ENCODE measurements at places on chromosomes 7 and 10.

DNA sequence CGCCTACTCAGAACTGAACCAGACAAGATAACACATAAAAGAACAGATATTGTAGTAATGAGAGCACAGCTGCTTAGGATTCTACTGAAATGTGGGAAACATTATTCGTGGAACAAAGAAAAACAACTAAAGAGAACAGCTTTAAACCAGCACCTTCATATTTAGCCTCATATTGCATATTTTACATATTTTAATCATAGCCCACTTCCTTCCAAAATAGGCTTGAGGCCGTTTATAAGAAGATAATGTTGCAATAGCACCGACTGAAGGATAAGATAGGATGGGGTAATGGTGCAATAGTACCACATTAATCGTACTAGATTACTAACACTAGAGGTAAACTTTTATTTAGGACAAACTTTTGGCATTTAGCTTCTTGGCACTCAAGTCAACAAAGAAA lies 71.3 kb downstream of the KCND2 start:
- DNase-seq = no peak

- DNase-seq = no peak
Observed at GRCh38 chr10:95201736-95202135, 7.7 kb downstream of the ACSM6 start.

- DNase-seq = no peak
Observed at GRCh38 chr7:138267934-138268333, 191.7 kb downstream of the AKR1D1 start.

GRCh38 chr10:70341016-70341415 lies 41.4 kb downstream of the LRRC20 start:
- no peak for DNase-seq

- no peak for DNase-seq
Observed at GRCh38 chr7:139698844-139699243, 79.0 kb downstream of the HIPK2 start.

GRCh38 chr10:78507510-78508160 lies 474.0 kb downstream of the RPS24 start:
- DNase-seq = no peak

- DNase-seq = no peak
Observed at GRCh38 chr7:130485734-130486113, 6.2 kb upstream of the MEST start.

- DNase-seq = no peak
Observed at GRCh38 chr10:127526161-127526560, 22.9 kb upstream of the NPS start.

GRCh38 chr10:54758791-54759190 lies 42.2 kb downstream of the PCDH15 start:
- no peak for DNase-seq

- peak; percentile 14 for DNase-seq
Observed at GRCh38 chr10:60186315-60187071, 203.2 kb downstream of the ANK3 start.

- peak; percentile 96 for DNase-seq
Observed at GRCh38 chr10:50552308-50552707, 71.4 kb downstream of the SGMS1 start.

GRCh38 chr10:132563485-132564248 lies 26.1 kb downstream of the INPP5A start:
- DNase-seq = peak; percentile 25

GRCh38 chr7:18421297-18422002 lies 74.1 kb upstream of the HDAC9 start:
- DNase-seq = no peak

DNA sequence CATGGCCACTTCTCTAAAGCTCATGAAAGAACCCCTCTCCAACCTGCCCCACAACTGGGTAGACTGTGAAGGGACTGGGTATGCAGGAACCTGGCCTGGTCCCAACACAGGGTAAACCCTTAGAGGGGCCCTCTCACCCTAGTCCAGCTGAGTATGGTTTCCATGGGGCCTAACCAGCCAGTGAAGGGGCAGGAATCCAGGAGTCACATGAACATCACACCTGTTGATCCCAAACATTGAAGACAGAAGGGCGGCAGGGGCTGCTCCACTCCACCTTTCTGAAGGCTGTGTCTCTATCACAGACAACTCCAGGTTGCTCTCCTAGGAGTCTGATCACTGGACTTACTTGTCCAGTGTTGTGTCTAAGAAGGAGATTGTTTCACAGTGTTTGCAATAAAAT lies 30.8 kb downstream of the GRID1 start:
- no peak for DNase-seq

DNA sequence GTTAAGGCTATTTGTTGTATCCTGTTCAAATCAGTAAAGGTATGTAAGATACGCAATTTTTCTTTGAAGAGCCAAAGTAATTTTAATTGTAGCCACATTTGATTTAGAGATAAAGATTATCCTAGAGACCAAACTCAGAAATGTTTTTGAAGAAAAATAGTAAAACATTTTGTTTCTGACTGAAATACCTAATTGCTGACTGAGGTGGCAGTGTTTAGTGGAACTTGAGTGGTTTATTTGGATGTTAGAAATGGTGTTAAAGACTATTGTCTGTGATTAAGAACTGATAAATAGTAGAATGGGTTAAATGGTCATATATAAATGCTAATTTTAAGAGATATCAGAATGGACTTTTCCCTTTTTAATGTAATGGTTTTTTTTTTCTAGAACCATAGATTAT lies 15.3 kb downstream of the EDRF1 start:
- no peak for DNase-seq

- DNase-seq = no peak
Observed at GRCh38 chr10:1882180-1882579, 144.9 kb upstream of the ADARB2 start.

- no peak for DNase-seq
Observed at GRCh38 chr7:155921804-155922066, 109.5 kb upstream of the SHH start.

- DNase-seq = no peak
Observed at GRCh38 chr7:157320608-157320980, 16.2 kb upstream of the DNAJB6 start.

DNA sequence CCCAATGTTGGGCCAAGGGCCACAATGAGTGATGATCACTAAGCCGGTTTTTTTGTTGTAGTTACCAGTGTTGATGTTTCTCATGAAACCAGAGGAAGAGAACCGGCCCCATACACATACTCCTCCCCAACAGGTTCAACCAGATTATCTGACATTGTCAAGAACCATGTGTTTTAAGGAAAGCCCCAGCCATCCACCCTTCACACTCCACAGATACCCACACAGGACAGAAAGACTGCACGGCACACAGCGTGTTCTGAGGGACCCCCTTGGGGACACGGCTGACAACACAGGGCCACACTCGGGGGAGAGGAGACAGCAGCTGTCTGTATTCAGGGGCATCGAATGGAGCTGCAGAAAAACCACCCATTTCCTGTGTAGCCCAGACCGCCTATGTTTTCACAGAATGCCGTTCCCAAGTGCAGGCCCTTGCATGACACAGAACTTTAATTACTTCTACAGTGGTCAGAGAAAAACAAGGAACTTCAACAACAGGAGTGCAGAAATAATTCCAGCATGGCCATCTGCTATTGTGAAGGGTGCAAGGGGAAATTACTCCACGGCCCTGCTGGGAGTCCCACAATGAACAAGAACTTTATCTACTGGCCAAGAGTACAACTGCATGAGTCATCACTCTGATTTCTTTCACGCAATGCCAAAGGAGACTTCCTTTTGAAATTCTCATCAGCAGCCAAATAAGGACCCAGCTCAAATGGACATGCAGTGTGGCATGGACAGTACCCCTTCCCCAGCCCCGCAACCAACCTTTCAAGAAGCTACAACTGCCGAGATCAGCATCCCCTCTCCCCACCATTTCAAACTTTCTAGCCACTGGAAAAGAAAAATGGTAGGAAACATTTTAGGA lies 2.3 kb downstream of the KLF6 start:
- peak; percentile 96 for DNase-seq

- no peak for DNase-seq
Observed at GRCh38 chr10:5862360-5862961, 27.2 kb downstream of the ANKRD16 start.

DNA sequence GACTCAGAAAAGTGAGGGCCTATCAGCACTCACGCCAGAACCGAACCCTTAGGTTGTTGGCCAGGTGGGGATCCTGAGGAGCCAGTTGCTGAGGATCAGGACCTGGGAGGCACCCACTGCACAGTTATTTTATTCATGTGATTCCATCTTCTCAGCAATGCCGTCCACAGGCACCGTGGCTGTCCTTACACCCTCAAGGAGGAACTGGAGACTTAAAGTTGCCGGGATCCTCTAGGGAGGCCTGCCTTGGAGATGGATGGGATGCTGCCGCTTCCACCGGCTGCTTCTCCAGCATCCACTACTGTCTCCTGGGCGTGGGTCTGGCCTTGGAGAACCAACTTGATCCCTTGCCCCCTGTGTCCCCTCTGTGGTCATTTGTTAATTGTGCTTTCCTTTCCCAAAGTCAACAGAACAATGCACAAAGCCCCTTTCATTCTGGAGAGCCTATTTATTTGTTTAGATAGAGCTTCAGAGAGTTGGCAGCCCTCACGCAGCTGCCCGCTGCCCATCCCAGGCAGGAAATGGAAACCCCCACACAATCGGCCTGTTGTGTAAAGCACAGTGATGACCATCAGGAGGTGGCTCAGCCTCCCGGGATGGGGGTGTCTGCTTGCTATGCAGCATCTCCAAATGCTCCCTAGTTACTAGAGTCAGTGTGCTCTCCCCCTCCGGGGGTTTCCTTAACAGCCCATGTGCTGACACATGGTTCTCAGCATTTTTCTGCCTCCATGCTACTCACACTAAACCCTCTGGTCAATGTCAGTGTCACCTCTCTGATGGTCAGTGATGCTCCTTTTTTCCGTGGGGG lies 52.9 kb upstream of the IGFBP3 start:
- no peak for DNase-seq

DNA sequence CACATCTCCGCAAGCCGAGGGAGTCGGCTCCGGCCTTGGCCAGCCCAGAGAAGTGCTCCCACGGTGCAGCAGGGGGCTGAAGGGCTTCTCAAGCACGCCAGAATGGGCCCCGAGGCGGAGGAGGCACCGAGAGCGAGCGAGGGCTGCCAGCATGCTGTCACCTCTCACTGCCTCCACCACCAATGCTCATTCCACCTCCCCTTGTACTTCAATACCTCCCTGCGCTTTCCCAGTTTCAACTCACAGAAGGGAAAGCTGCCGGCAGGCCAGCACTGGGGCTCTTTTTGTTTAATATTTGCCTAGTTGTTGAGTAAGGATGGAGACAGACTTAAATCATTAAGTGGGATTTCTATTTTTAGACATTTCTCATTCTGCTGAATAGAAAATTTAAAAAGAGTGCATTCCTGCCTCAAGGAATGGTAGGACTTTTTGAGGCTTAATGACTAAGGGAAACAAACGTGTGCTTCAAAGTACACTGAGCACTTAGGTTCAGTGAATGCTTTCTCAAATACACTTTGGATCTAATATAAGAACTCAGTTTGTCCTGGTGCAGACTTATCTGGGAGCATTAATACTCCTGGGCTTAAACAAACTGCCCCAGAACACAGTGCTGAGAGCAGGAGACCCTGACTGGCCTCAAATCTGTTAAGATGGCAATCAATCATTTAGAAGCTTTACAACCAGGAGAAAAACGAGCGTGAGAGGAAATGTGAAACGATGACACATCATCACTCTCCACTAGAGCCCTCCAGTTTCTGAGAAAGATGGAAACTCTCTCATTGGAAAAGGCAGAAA lies 131.2 kb downstream of the RALA start:
- no peak for DNase-seq

DNA sequence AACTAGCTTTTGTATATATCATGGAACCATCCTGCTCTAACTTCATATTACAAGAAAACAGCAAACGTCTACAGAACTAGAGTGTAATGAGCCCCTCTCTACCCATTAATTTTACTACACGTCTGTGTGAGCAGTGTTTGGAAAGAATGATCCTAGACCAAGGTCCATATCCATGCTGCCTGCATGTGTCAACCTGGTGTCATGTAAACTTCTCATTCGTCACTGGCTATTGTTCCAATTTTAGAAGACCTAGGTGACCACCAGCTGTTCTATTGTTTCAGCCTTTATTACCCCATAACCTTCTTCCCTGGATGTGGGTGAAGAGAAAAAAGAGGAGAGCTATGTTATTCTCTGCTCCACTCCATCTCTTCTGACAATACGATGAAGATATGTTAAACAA lies 77.1 kb downstream of the CREM start:
- no peak for DNase-seq

DNA sequence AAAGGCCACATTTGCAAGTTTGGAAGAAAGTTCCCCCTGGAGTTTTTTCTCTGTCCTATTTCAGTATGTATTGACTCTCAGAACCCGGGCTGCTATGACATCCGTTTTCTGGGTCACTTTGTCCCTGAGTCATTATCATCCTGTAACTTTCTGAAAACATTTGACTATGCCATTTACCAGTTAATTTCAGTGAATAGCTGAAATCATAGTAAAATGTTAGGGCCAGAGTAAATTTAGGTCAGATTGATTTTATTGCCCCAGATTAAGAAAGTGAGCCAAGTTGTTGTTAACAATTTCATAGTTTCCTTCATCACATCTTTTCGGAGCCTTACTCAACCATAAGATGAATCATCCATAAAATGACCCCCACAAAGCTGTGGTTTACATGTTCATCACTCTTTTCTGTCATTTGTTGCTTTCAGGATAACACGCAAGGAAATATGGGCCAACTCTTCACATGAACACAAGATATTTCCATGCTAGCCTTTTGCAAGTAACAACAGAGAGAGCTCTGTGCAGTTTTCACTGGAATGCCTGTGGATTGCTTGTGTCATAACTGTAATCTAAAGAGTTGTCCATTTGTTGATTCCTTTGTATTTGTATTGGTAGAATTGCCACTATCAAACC lies 3.9 kb upstream of the MACC1 start:
- peak; percentile 98 for DNase-seq

- no peak for DNase-seq
Observed at GRCh38 chr7:134058980-134059379, 68.2 kb upstream of the LRGUK start.

- DNase-seq = no peak
Observed at GRCh38 chr7:141975806-141976523, 2.4 kb upstream of the TAS2R38 start.

GRCh38 chr10:17859492-17860156 lies 50.5 kb downstream of the MRC1 start:
- DNase-seq = no peak

- DNase-seq = no peak
Observed at GRCh38 chr7:39609113-39609934, 14.0 kb upstream of the RALA start.

- DNase-seq = no peak
Observed at GRCh38 chr10:130027716-130028464, 63.8 kb upstream of the EBF3 start.

DNA sequence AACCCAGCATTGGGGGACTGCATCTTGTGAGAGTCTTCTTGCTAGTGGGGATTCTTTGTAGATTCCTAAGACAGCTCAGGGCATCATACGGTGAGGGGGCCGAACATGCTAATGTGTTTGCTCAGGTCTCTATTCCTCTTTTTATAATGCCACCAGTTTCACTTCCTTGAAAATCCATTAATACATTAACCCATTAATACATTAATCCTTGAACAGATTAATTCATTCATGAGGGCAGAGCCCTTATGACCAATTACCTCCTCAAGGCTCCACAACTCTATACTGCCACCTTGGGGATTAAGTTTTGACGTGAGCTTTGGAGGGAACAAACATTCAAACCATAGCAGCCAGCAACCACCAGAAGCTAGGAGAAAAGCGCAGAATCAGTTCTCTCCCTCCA lies 67.2 kb upstream of the POT1 start:
- DNase-seq = no peak
